ENCODE measurements at places on chromosomes 13 and 19.

DNA sequence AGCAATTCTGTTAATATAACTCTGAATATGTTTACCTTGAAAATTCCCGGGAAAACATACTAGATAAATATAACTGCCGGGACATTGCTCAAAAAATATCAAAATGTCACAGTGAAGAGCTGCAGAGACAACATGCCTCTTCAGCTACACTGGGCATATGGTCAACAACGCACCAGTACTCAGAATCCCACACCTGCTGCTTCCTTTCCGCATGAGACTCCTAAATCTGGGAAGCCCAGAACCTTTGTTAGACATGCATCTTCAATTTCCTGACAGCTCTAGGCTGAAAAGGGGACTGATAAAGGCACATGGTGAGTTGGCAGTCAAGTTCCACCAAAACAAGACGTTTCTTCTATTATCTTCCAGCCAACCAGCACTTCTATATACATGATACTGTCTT, 53.7 kb downstream of the USP12 start:
- DNase-seq = no peak

- DNase-seq = no peak
Measured at GRCh38 chr13:83516781-83517180, 365.5 kb downstream of the SLITRK1 start.

GRCh38 chr13:105329359-105329758, 1206.1 kb downstream of the EFNB2 start:
- DNase-seq = no peak

DNA sequence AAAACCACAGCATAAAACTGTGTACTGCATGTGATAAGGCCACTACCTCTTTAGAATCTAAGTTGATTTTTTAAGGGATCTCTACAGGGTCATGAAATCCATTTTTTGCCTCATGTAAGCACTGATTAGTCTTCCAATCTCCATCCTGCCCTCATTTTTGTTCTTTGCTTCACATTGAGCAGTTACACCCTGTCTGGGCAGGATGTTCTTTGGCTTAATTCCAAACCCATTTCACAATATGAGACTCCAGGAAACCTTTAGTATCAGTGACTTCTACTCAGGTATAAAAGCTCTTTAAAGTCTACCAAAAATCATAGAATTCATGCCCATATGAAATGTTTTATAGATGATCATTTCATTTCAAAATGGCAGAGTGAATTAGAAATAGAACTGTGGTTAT, 592.6 kb downstream of the TBC1D4 start:
- no peak for DNase-seq

Data from endodermal cell (in vitro differentiated cells).